ENCODE measurements at places on chromosomes 11 and 22. TPM values are rescaled to one million over a fixed set of nuclear protein-coding genes. Genes with fewer than 3 reads are reported as not detected.

Gene CALCA
- 1.6 TPM for polyA plus RNA-seq

DNA sequence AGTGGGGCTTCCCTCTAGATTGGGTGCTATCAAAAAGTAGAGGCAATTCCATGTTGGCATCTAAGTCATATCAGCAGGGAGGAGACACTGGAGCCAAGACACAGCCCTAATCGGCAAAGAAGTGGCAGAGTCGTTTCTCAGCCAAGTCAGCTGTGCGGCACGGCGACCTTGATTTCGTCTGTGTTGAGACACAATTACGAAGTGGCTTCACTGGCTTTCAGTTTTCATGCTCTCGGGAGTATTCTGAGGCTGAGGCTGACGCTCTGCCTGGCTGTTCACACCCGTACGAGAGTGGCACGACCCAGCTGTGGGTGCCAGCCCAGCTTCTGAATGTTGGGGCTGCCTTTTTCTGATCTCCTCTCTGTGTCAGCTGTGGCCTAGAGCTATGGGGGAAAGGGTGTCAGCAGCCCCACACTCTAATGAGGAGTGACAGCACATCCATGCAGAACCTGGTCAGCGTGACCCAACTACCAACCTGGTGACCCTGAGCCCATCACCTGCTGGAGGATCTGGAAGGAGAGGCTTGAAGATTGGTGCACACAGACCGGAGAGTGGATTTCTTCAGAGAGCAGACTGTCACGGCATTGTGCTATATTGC, 105.7 kb upstream of the TMEM45B start:
- H3K27ac ChIP-seq: no peak overlapping the region
- H3K27me3 ChIP-seq: no peaks in the 10 kb centered on the region
- H3K4me1 ChIP-seq: no peaks in the 10 kb centered on the region
- no peak overlapping the region for H3K4me3 ChIP-seq
- no peaks in the 10 kb centered on the region for H3K36me3 ChIP-seq
- no peak for DNase-seq

GRCh38 chr11:107849790-107850189, 8.8 kb downstream of the SLC35F2 start:
- H3K27me3 ChIP-seq: no peaks in the 10 kb centered on the region
- DNase-seq: no peak
- H3K36me3 ChIP-seq: no peaks in the 10 kb centered on the region
- H3K4me1 ChIP-seq: no peaks in the 10 kb centered on the region

DNA sequence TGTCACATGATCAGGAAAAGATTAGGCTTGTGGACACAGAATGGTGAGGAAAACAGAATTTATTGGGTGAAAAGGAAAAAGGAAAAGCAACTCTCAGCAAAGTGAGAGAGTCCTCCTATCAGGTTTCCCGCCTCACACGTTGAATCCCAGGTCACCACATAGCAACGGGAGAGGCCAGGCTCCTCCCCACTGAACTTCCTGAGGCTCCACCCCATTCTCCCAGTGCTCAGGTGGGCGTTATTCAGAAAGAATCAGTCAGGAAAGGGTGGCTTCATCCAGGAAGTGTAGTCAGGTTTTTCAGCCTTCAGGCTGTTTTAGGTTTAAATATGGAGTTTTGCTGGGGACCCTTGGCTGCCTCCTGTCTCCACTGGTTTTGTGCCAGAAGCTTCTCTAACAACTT, 66.9 kb downstream of the SPON1 start:
- H3K27ac ChIP-seq: peak overlapping the region; percentile 37
- DNase-seq: no peak
- no peaks in the 10 kb centered on the region for H3K27me3 ChIP-seq

GRCh38 chr11:124867700-124868099, 2.5 kb downstream of the ROBO3 start:
- H3K36me3 ChIP-seq: no peaks in the 10 kb centered on the region
- H3K27ac ChIP-seq: no peak overlapping the region
- H3K27me3 ChIP-seq: no peaks in the 10 kb centered on the region
- H3K4me3 ChIP-seq: no peak overlapping the region
- DNase-seq: no peak

Gene PATE2
- polyA plus RNA-seq: not detected

DNA sequence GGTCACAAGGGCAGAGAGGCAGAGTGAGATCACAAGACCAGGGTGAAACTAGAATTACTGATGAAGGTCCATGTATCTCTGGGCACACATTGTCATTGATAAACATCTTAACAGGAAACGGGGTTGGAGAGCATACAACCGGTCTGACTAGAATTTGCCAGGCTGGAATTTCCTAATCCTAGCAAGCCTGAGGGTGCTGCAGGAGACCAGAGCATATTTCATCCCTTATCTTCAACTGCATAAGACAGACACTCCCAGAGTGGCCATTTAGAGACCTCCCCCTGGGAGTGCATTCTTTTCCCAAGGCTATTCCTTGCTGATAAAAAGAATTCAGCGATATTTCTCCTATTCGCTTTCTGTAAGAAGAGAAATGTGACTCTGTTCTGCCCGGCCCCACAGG, 84.6 kb upstream of the IZUMO1R start:
- H3K4me3 ChIP-seq: no peak overlapping the region
- H3K36me3 ChIP-seq: no peaks in the 10 kb centered on the region
- no peaks in the 10 kb centered on the region for H3K27me3 ChIP-seq
- no peaks in the 10 kb centered on the region for H3K4me1 ChIP-seq
- DNase-seq: no peak

DNA sequence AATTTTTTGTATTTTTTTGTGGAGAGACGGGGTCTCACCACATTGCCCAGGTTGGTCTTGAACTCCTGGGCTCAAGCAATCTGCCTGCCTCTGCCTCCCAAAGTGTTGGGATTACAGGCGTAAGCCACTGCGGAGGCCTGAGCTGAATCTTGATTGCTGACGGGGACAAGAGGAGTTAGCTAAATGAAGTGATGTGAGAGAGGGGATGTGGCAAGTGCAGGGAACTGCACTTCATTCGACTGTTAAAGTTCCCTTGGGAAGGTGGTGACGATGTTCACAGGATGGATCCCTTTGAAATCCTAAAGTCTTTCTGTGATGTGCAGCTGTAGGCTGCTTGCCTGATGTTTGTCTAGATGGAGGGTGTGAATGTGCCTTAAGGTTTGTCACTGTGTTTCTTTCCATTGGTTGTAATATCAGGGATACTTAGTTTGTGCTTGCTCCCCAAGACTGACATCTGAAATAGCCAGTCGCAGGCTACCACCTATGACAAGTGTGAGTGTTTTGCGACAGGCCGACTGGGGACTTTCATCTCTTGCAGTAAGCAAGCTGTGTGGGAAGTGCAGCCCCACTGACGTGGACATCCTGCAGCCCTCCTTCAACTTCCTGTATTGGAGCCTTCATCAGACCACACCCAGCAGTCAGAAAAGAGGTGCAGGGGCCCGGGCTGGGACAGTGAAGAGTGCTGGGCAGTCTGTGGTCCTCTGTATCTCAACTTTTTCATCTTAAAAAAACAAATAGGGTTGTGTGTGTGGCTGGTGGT, 19.6 kb upstream of the CCDC134 start:
- no peak overlapping the region for H3K4me3 ChIP-seq
- no peaks in the 10 kb centered on the region for H3K27me3 ChIP-seq
- peak; percentile 81 for DNase-seq
- no peaks in the 10 kb centered on the region for H3K4me1 ChIP-seq
- H3K36me3 ChIP-seq: no peaks in the 10 kb centered on the region

Gene UQCR10
- polyA plus RNA-seq: 189 TPM

DNA sequence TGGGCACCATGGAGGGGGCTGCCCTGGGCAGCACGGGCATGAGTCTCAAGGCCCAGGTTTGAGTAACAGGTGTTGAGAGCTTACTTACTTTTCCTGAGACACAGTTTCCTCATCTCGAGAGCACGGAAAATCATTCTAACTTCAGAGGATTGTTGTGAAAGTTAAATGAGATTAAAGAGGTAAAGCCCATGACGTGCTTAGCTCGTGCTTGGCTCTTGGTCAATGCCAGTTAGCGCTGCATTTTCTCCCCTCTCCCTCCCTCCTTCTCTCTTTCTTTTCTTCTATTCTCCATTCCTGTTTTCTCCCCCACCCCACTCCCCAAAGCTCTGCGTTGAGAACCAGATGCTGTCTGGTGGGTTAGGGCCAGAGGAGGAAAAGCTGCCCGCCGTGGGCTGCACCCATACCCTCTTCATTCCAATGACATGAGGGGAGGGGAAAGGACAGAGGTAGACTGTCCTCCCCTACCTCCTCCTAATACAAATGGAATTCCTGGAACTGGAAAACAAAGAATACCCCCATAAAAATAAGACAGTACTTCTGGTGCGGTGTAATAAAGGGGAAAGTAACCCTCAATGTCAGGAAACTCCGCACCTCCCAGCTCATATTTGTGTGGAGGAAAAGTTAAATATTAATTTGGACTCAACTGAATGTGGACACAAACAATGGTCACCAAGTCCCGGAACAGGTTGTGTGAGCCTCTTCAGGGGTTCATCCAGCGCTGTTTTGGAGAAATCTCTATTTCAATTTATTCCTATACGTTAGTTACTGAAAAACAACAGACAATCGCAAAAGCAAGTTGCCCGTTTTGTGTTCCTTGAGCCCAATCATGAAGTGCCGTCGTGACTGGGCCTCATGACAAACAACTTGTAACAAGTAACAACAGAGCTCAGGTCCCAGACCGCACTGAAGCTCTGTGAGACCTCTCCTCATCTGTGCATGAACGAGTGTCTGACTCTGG, 54.8 kb upstream of the B3GAT1 start:
- no peak for DNase-seq
- no peak overlapping the region for H3K27ac ChIP-seq
- no peaks in the 10 kb centered on the region for H3K27me3 ChIP-seq
- H3K36me3 ChIP-seq: no peaks in the 10 kb centered on the region
- H3K4me3 ChIP-seq: no peak overlapping the region

DNA sequence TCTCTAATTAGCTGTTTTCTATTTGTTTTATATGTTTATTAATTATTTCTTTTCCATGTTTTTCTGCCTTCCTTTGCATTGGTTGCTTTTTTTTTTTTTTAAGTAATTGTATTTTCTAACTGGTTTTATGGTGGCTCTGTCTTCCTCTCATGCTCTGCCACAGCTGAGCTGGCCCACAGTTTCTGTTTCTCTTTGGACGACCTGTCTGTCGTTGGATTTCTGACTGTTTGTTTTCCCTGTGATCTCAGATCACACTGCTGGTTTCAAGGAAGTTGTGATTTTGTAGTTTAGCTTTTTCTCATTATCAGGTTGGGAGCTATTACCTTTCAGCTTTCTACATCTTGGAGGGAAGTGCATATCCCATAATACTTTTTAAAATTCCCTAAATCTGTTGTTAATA, 15.9 kb upstream of the OR6M1 start:
- H3K4me3 ChIP-seq: no peak overlapping the region
- no peak overlapping the region for H3K27ac ChIP-seq
- H3K36me3 ChIP-seq: no peaks in the 10 kb centered on the region

DNA sequence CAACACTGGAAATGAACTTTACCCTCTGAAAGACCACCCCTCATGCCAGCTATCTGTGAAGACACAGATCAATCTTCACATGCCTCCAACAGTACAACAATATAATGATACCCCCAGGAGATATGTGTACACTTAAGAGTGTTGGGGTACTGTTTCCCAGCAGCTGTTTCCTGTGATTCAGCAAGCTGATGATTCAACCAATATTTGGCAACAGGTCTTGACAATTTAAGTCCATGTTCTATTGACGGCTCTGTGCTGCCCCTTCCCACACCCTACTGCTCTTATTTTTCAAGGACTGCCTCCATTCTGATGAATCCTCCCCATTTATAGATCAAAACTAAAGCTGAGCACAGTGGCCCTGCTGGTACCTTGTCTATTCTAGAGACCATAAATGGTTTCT, 6.6 kb downstream of the SNX19 start:
- H3K27ac ChIP-seq: peak overlapping the region; percentile 56
- H3K36me3 ChIP-seq: peaks cover 12% of the 10 kb centered on the region
- peaks cover 4% of the 10 kb centered on the region for H3K4me1 ChIP-seq
- DNase-seq: no peak
- H3K27me3 ChIP-seq: no peaks in the 10 kb centered on the region

- DNase-seq: no peak
- no peaks in the 10 kb centered on the region for H3K27me3 ChIP-seq
- H3K36me3 ChIP-seq: no peaks in the 10 kb centered on the region
- H3K4me3 ChIP-seq: no peak overlapping the region
- H3K27ac ChIP-seq: no peak overlapping the region
- no peaks in the 10 kb centered on the region for H3K4me1 ChIP-seq
Observed at GRCh38 chr22:34966980-34967565, 98.9 kb upstream of the ISX start.

DNA sequence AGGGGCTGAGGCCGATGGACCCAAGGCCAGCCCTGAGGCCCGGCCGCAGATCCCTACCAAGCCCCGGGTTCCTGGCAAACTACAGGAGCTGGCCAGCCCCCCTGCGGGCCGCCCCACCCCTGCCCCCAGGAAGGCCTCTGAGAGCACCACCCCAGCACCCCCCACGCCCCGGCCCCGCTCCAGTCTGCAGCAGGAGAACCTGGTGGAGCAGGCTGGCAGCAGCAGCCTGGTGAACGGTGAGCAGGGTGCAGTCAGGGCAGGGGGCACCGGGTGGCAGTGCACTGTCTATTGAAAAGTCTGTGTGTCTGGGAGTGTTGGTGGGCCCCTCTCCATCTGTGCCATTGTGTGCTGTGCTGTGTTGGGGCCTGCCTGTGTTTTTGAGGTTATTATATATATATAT, 16.1 kb downstream of the MICALL1 start:
- no peaks in the 10 kb centered on the region for H3K4me1 ChIP-seq
- H3K36me3 ChIP-seq: no peaks in the 10 kb centered on the region
- no peak for DNase-seq
- H3K27ac ChIP-seq: no peak overlapping the region
- H3K27me3 ChIP-seq: no peaks in the 10 kb centered on the region

- H3K4me3 ChIP-seq: no peak overlapping the region
- H3K36me3 ChIP-seq: no peaks in the 10 kb centered on the region
- H3K27ac ChIP-seq: no peak overlapping the region
- DNase-seq: no peak
- no peaks in the 10 kb centered on the region for H3K4me1 ChIP-seq
- H3K27me3 ChIP-seq: no peaks in the 10 kb centered on the region
Observed at GRCh38 chr11:115316696-115317095, 187.5 kb downstream of the CADM1 start.

Gene SYNGR1
- 10.9 TPM for polyA plus RNA-seq

- H3K27me3 ChIP-seq: no peaks in the 10 kb centered on the region
- DNase-seq: no peak
- H3K27ac ChIP-seq: no peak overlapping the region
- no peaks in the 10 kb centered on the region for H3K4me1 ChIP-seq
- H3K4me3 ChIP-seq: no peak overlapping the region
Observed at GRCh38 chr11:125132596-125132995, 21.2 kb upstream of the TMEM218 start.

DNA sequence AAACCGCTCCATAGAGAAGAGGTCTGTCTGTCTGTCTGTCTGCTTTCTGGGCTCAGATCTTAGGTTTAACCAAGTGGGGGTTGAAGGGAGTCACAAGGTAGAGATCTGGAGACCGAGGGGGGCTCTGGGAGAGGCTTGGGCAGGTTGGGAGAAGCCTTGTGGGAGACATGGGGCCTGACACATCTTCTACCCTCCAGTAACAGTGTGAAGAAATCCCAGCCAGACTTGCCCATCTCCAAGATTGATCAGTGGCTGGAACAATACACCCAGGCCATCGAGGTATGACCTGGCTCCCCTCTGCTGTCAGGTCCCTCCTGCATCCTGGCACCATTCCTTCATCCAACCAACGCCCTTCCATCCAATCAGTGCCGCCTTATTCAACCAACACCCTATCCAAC, 7.4 kb downstream of the PRR33 start:
- no peak for DNase-seq
- no peaks in the 10 kb centered on the region for H3K4me1 ChIP-seq
- H3K36me3 ChIP-seq: no peaks in the 10 kb centered on the region
- no peak overlapping the region for H3K27ac ChIP-seq
- H3K4me3 ChIP-seq: no peak overlapping the region
- no peaks in the 10 kb centered on the region for H3K27me3 ChIP-seq

- no peak overlapping the region for H3K4me3 ChIP-seq
- H3K27me3 ChIP-seq: no peaks in the 10 kb centered on the region
- no peak overlapping the region for H3K27ac ChIP-seq
- no peaks in the 10 kb centered on the region for H3K4me1 ChIP-seq
- DNase-seq: no peak
- H3K36me3 ChIP-seq: no peaks in the 10 kb centered on the region
Observed at GRCh38 chr11:134761386-134761785, 349.3 kb upstream of the B3GAT1 start.
